Heart right ventricle (tissue), 16 donors: ENCODE measurements at places on chromosomes 12 and 14.

DNA sequence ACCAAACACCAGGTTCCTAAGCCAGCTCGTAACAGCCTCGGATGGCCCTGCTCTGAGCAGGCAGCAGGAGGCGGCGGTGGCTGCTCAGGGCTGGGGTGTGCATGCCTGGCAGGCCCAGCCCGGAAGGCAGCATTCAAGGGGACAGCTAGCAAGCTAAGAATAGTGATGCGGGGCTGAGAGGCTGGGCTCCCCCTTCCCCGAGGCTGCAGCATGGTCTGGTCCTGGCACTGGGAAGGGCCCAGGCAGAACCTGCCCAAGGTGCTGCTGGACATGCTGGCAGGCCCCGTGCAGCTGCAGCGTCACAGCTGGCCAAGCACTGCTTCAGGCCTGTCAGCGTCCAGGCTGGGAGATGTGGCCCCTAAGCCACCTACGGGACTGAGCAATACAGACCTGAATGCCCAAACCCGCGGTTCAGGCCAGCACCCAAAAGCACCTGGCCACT, 26.4 kb upstream of the NUDT14 start:
- H3K27ac ChIP-seq, result peak overlapping the region; percentile 37
- peak; percentile 55 for DNase-seq
- no peaks in the 10 kb centered on the region for H3K27me3 ChIP-seq
- H3K4me3 ChIP-seq, result no peak overlapping the region
- peaks cover 24% of the 10 kb centered on the region for H3K36me3 ChIP-seq
- H3K4me1 ChIP-seq, result peaks cover 49% of the 10 kb centered on the region

GRCh38 chr12:1645819-1646218, 16.8 kb downstream of the WNT5B start:
- H3K4me3 ChIP-seq, result no peak overlapping the region
- no peaks in the 10 kb centered on the region for H3K36me3 ChIP-seq
- H3K27me3 ChIP-seq, result no peaks in the 10 kb centered on the region

DNA sequence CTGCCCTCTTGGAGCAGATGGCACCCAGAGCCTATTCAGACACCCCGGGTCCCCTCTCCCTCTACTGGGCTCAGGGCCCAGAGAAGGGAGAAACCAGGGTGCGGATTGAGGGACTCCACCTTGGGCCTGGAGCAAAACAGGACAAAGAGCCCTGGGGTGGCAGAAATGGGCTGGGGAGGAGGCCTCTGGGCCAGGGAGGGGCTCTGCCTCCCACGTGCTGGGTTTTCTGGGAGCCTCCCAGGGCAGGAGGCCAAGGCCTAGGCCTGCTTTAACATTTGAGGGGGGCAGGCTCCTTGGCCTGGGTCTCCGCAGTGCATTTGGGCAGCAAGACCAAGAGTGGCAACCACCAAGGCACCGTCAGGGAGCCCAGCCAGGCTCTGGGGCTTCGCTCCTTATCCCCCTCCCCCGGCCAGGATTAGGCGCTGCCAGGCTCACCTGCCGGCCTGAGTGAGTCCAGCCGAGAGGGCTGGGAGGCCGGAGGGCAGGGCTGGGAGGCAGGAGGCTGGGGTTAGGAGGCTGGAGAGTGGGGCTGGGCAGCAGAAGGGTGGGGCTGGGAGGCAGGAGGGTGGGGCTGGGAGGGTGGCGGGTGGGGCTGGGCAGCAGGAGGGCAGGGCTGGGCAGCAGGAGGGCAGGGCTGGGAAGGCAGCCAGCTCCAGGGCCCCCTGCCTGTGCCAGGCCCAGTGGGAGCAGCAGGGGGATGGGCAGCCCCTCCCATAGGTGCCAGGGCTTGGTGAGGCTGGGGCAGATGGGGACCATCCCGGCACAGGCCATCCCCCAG, 101.8 kb upstream of the EIF5 start:
- H3K27ac ChIP-seq, result no peak overlapping the region
- no peaks in the 10 kb centered on the region for H3K36me3 ChIP-seq
- no peak overlapping the region for H3K4me3 ChIP-seq
- no peaks in the 10 kb centered on the region for H3K27me3 ChIP-seq
- no peak for DNase-seq

DNA sequence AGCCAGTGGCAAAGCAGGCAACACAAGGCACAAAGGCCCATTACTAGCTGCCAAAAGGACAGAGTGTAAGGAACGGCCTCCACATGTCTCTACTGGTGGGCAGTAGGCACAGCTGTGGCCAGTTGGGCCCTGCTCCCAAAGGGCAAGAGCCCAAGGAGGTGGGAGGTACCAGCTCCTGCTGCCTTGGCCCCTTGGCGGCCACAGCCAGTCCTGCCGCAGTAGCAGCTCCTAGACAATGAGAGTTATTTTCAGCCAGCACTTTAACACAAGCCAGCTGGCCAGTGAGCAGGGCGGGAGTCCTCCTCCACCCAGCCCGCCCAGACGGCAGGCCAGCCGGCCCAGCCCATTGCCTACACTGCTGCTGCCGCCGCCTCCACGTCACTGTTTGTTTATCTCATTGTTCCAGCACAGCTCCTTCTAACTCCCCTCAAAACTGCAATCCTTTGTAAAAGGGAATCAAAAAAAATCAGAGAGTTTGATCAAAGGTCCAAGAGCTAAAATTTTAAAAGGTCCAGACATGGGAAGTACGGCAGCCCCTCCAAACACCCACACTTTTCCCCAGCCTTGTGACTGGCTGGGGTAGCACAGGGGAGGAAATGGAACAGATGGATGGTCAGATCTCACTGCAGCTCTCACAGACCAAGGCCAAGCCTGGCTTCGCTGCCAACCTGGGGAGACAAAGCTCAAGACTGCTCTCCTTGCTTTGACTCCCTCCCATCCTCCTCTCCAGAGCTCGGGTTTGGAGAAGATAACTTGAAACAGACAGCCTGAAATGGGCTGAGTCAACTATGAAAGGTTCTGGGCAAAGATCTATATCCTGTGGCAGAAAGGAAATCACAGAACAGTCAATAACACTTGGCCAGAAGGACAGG, 33.5 kb downstream of the FMNL3 start:
- peaks cover 72% of the 10 kb centered on the region for H3K4me1 ChIP-seq
- H3K27ac ChIP-seq, result peak overlapping the region; percentile 89
- peak overlapping the region; percentile 13 for H3K4me3 ChIP-seq
- DNase-seq, result peak; percentile 95
- no peaks in the 10 kb centered on the region for H3K36me3 ChIP-seq

- peaks cover under 1% of the 10 kb centered on the region for H3K36me3 ChIP-seq
- H3K27ac ChIP-seq, result no peak overlapping the region
- peaks cover 18% of the 10 kb centered on the region for H3K4me1 ChIP-seq
- H3K27me3 ChIP-seq, result no peaks in the 10 kb centered on the region
- H3K4me3 ChIP-seq, result no peak overlapping the region
- no peak for DNase-seq
Observed at GRCh38 chr12:26704684-26705460, 128.1 kb downstream of the ITPR2 start.

- no peak for DNase-seq
- H3K4me3 ChIP-seq, result no peak overlapping the region
- no peaks in the 10 kb centered on the region for H3K27me3 ChIP-seq
- no peak overlapping the region for H3K27ac ChIP-seq
- H3K36me3 ChIP-seq, result no peaks in the 10 kb centered on the region
Observed at GRCh38 chr12:87185367-87185766, 843.8 kb downstream of the C12orf50 start.

GRCh38 chr12:54338698-54339296, 13.9 kb downstream of the COPZ1 start:
- H3K27me3 ChIP-seq, result no peaks in the 10 kb centered on the region
- H3K4me3 ChIP-seq, result no peak overlapping the region
- H3K27ac ChIP-seq, result no peak overlapping the region
- no peak for DNase-seq

DNA sequence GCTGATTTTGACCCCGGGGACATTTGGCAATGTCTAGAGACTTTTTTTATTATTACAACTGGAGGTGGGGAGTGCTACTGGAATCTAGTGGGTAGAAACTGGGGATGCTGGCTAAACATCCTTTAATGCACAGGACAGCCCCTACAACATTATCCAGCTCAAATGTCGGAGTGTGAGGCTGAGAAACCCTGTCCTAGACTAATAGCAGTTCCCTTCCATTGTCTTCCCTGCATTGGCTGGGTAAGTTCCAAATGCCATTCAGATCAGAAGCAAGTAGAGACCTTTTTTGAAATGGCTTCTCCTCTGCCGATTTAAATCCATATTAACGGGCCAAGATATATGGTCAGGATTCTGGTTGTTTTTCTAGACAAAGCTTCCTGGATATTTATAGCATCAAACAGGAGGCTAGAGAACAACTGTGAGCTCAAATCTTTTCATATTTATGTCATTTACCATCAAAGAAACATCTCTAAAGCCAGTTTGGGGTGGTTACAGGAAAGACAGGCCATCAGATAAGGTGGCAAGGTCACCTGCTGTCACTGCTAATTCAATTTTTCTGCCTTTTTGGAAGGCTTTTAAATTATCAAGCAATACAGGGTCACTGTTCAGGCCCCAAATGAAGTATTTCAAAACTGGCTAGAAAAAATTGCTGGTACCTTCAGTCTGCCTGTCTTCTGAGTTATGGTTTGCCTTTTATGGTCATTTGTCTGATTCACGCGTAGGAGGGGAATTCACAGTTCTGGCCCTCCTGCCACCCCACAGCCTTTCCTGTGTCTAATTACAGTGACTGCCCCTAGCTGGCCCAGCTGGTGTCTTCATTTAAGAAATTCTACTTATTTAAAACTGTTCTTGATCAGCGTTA, 20.1 kb upstream of the AKAP5 start:
- H3K27me3 ChIP-seq, result no peaks in the 10 kb centered on the region
- peaks cover 22% of the 10 kb centered on the region for H3K4me1 ChIP-seq
- no peak overlapping the region for H3K4me3 ChIP-seq
- no peaks in the 10 kb centered on the region for H3K36me3 ChIP-seq
- no peak overlapping the region for H3K27ac ChIP-seq

DNA sequence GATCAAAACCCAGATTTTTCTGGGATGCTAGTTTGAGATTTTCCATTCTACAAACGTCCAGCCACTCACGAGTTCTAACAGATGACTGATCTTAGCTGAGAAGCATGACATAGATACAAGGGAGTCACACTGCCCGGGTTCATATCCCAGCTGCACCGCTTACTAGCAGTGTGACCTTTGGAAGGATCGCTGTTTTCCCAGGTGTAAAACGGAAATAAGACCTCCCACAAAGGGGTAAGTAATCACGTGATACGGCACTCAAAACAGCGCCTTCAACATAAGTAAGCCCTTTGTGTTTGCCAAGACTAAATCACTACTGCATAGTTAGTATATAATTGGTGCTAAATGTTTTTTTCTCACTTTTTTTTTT, 624 bp upstream of the PWP1 start:
- peak overlapping the region; percentile 99 for H3K4me3 ChIP-seq
- H3K27me3 ChIP-seq, result no peaks in the 10 kb centered on the region
- H3K27ac ChIP-seq, result peak overlapping the region; percentile 78

GRCh38 chr12:99746538-99746937, 99.0 kb downstream of the GARIN6 start:
- no peak overlapping the region for H3K4me3 ChIP-seq
- no peaks in the 10 kb centered on the region for H3K4me1 ChIP-seq
- no peak overlapping the region for H3K27ac ChIP-seq
